ENCODE measurements at places on chromosomes 3 and 15.

DNA sequence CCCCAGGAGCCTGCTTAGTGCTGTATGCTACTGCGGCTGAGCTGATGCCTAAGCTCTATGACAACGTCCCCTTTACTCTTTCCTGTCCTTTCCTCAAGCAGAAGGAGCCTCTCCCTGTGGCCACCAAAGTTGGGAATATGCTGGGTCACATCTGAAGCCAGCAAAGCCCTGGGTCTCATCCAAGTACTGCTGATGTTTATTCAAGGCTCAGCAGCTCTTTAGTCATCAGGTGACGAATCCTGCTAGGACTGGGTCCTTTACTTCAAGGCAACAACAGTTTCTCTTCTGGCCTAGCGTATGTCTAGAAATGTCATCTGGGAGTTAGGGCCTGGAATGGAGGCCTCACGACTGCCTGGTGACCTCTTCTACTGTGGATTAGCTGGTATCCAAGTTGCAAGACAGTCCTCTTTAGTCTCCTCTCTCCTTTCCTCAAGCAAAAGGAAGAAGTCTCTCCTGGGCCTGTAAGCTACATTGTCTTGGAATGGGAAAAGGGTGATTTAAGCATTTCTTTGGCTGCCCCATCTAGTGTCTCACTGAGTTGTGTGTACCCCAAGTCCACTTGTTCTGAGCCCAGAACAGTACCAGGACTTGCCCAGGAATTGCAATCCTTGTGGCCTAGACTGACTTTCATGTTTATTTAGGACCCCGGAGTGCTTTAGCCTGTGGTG lies 63.9 kb downstream of the TNFAIP8L3 start:
- no peak for DNase-seq

DNA sequence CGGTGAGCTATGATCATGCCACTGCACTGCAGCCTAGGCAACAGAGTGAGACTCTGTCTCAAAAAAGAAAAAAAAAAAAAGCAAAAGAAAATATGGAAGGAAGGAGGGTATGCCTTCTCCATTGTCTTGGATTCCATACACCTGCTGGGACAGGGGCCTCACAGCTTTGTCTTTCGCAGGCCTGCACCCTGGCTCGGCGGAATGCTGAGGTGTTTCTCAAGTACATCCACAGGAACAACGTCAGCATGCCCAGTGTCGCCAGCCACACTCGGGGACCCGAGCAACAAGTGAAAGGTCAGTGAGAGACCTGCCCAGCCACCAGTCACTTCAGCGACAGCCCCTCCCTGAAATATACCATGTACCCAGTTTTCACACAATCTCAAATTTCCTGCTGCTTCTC lies 288.5 kb upstream of the UMPS start:
- DNase-seq, result no peak

- no peak for DNase-seq
These were observed 41.4 kb upstream of the EIF1B start for GRCh38 chr3:40267937-40268724.

DNA sequence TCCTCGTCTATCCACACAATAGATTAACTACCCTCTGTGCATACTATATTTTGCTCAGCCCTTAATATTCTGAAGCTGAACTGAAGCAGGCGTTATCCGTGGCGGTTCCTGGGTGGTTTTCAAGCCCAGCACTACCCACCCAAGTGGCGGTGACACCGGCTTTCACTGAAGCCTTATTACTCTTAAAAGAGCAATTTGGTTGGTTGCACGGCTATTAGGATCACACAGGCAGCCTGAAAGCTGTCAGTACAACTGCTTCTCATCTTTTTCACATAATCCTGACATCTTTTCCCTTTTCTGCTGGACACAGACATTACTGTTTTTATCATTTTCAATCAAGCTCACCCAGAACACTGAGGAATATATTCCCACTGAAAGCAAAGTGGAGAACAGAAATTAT lies 525.3 kb upstream of the ZNF717 start:
- DNase-seq, result no peak

DNA sequence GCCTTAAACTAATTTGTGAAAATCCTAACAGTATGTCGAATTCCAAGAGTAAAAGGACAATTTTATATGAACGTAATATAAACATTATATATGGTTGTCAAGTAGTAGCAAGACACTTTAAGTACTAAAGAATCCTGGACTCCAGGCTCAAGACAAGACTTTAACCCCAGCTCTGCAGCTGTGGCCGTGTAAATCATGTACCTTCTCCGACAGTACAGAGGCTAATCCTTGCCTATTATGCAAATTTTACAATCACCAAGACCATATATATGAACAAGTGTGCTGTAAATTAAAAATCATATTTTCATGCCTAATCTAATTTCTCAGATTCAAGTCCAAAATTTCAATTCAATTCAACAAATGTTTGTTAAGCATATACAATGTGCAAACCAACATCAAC lies 35.8 kb downstream of the RBM15B start:
- DNase-seq, result no peak

DNA sequence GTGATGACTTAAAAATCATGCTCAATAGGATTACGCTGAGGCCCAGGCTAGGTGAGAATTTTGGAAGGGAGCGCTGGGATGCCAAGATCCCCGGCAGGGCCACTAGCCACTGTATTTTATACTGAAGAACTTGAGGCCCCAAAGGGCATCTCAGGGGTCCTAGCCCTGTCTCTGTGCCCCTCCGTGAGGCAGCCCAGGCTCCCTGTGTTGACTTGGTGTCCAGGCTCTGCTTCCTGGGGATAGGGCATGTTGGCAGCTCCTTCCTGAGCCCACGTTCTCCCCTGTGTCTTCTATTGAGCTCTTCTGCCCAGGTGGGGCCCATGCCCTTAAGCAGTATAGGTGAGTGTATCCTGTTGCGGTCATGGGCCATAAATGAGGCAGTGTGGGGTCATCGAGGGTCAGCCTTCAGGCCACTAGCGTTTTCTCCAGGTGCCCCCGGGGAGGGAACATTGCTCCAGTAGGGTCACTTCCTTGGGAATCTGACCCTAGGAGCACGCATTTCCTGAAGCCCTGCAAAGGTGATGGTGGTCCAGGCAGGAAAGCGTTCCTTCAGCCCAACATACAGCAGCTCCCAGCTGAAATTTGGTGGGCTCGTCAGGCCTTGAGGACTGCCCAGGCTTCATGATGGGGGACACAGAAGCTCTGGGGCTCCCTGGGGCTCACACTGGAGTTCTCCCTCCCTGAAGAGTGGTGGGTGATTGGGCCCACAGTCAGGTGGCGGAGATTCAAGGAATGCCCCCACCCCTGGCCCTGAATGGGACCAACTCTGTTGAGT lies 189.4 kb downstream of the UBE3A start:
- DNase-seq, result no peak

GRCh38 chr3:81585056-81585455 lies 176.4 kb downstream of the GBE1 start:
- no peak for DNase-seq

DNA sequence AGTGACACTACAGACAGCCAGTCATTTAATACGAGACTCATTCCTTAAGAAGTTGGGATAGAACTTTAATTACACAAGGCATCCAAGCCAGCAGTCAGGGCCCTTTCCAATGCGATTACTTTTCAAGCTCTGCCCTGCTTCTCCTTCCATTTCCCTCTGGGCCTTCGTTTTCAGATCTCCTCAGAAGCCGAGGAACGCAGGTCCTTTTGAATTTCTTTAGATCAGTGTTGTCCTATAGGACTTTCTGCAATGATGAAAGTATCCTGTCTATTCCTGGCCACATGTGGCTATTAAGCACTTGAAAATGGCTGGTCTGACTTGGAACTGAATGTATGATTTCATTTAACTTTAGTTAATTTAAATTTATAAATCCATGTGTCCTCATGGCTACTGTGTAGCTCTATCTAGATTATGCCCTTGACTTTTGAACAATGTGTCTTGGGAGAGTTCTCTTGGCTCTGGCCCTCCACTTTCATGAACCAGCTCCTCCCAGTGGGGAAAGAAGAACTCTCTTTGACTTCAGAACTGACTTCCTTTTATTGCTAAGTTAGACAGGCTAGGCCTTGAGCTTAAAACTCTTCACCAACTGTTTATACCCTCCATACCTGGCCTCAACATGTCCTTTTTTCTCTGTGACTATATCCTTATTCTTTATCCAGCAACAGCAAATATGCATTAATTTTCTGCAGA lies 22.6 kb downstream of the TGFBR2 start:
- no peak for DNase-seq

DNA sequence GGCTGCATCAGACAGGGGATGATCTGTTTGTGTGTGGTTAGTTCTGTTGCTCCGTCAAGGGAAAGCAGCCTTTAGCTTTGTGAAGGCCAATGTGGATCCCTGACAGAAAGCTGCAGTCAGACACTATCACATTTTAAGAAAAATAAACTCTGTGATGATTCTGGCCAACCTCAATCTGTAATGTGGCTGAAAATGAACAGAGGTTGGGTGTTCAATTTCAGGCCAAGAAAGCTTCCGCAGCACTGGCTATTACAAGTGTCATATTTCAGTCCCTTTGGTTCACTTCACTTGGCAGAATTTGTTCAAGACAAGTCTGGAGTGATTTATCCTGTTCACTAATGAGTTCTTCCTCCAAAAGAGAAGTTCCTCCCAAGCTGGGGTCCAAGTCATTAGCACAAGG lies 571.8 kb upstream of the IL12A start:
- no peak for DNase-seq

All from stimulated activated naive CD8-positive, alpha-beta T cell treated with anti-CD3 and anti-CD28 coated beads, Interleukin-15, amount 100 ng/mL, for 72 hours (primary cell).